IMR-90 (cell line): ENCODE measurements at places on chromosomes 13 and 19. TPM values are rescaled to one million over a fixed set of nuclear protein-coding genes. Genes with fewer than 3 reads are reported as not detected.

The FGF9 gene
- 0.03 and 0.05 TPM in 2 replicates for polyA plus RNA-seq

GRCh38 chr13:29457299-29457698, 138.2 kb downstream of the SLC7A1 start:
- DNase-seq: peak; percentile 79

DNA sequence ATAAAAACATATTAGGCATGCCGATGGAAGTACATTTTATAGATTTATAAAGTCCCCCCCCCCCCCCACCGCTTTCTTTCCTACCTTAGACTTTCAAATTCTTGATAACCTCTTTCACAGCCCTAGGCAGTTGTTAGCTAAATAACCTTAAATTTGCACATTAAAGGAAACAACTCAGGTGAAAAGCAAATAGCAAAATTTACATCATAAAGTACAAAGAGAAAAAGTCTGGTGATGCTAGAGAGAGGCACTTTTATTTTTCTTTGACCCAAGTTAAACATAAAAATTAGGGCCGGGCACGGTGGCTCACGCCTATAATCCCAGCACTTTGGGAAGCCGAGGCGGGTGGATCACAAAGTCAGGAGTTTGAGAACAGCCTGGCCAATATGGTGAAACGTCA, 15.0 kb upstream of the UBAC2 start:
- no peak for DNase-seq

DNA sequence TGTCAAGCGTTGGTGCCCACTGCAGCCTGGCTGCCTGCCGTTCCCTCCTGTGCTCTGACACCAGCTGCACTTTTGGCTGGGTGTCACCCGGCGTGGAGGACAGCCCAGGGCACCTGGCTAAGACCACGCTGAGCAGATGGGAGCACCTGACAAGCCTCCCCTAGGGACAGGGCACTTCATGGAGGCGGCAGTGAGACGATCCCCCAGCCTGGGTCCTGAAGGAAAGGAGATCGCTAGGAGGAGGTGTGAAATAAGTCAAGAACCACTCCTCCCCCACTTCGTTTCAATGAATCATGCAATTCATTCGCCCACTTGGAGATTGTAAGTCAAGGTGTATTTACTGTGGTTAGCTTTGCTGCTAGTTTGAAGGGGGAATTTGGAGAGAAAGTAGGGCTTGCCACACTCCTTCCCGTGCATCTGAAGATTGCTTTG, 38.8 kb downstream of the VSTM2B start:
- DNase-seq: no peak

- DNase-seq: no peak
These were observed 34.5 kb downstream of the MYO9B start for GRCh38 chr19:17109962-17110598.

- no peak for DNase-seq
These were observed 135.3 kb downstream of the SOX1 start for GRCh38 chr13:112202266-112202665.

GRCh38 chr19:48568345-48568886, 16.4 kb downstream of the SULT2B1 start:
- DNase-seq: peak; percentile 88
